ENCODE measurements at places on chromosomes 6 and 20.

DNA sequence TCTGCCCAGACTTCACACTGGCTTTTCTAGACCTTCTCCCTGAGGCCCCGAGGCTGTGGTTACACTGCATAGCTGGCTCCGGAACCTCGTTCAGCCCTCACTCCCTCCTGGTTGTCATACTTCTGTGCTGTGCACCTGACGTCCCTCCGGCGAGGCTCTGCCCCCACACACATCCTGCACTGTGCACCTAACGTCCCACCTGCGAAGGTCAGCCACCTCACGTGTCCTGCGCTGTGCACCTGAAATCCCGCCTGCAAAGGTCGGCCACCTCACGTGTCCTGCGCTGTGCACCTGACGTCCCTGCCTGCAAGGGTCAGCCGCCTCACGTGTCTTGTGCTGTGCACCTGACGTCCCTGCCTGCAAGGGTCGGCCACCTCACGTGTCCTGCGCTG is 111.0 kb upstream of the FRMD1 start:
- DNase-seq, result no peak

DNA sequence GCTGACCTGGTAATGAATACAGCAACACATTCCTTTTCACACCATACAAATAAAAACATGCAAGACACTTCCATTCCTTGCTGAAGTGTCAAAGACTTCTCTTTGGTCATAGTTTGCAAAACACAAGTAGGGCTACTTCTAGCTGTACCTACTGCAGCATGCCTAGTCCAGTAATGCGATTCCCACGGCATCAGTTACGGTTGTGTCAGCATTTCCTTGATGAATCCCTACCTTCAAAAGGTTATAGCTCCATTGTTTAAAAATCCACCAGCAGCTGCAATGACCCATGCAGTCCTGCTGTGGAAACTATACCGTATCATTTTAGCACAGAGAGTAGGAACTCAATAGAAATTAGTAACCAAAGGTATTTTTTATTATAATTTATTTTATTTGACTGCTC is 1371.5 kb downstream of the EPHA7 start:
- no peak for DNase-seq

GRCh38 chr20:3068986-3069900 is 2.2 kb upstream of the OXT start:
- no peak for DNase-seq

- DNase-seq, result no peak
These were observed 572 bp downstream of the SLC2A4RG start for GRCh38 chr20:63740070-63740626.

- no peak for DNase-seq
These were observed 107.7 kb upstream of the CDYL start for GRCh38 chr6:4668271-4669179.

- no peak for DNase-seq
These were observed 16.0 kb downstream of the UQCC1 start for GRCh38 chr20:35395728-35396127.

- no peak for DNase-seq
These were observed 158.3 kb downstream of the GMPR start for GRCh38 chr6:16396497-16397319.

- DNase-seq, result no peak
These were observed 133.7 kb downstream of the PTCHD4 start for GRCh38 chr6:47977314-47977713.

GRCh38 chr6:47353871-47354270 is 44.2 kb upstream of the TNFRSF21 start:
- no peak for DNase-seq

GRCh38 chr6:12661432-12662089 is 55.0 kb upstream of the PHACTR1 start:
- no peak for DNase-seq

Data from HFF-Myc (cell line).